Pancreas (tissue), 10 donors: ENCODE measurements at places on chromosomes 1 and 21. TPM values are rescaled to one million over a fixed set of nuclear protein-coding genes. Genes with fewer than 3 reads are reported as not detected.

HES3 gene
- not detected for total RNA-seq

MOV10 gene
- 19.9 TPM for total RNA-seq

SLC45A3 gene
- 0.37 TPM for total RNA-seq

RGS7 gene
- 0.08 TPM for total RNA-seq

CASQ2 gene
- 0.09 TPM for total RNA-seq

GRCh38 chr1:185515696-185516095 lies 198.7 kb upstream of the IVNS1ABP start:
- no peak for DNase-seq

DNA sequence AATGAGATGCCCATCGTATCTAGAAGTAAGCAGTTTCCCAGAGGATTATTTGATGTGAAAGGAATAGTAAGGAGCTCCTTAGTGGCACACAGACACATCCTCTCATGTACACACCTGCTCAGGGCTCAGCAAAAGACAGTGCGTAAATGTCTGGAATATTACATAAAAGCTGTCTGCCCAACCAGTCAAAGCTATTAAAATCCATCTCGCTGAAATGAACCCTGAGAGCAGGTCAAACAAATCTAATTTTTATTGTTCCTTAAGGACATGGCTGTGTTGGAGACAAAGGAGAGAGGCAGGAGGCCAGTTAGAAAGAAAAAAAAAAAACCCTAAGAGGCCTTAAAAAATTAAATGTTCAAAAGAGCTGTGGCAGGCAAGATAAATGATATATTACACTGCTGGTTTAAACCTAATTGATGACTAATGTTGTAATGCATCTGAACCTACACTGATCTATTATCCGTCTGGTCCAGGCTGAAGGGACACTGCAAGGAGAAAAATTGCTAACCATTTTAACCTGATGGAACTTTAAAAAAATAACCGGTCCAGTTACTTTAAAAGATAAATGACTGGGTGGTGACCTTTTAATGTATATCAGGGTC lies 58.5 kb upstream of the FGGY start:
- no peak for DNase-seq

DNA sequence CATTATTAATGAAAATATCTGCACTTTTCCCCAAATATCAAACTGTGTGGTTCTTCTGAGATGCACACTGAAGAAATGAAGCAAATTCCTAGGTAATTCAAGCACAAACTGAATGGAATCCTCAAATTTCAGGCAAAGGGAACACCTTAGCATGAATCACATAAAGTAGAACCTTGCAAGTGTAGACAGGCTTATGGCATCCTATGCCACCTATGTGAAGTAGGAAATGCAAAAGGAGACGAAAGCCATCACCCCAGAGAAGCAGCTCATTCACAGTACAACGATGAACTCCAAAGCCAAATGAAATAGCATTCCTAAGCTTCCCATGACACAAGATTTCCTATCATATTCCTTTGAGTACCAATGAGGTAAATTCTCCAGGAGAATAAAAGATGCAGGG lies 461.2 kb upstream of the RUNX1 start:
- DNase-seq = no peak

DNA sequence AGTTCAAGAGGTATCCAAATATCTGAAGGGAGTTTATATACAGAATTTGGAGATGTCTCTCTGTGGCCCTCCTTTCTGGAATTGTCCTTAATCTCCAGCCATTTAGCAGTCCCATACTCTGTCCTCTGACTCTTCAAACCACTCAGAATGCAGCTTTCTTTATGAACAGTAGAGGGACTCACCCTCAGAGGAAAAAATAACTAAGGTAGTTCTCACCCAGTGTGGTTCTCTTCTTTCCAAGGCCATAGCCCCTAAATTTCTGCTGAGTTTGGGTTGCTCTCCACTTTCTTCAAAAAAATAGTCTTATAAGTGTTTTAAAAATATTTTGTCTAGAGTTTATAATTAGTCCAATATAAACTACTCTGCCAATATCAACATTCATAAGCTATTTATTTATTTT lies 369.7 kb downstream of the MATN1 start:
- no peak for DNase-seq
